ENCODE measurements at places on chromosomes 6 and 20. TPM values are rescaled to one million over a fixed set of nuclear protein-coding genes. Genes with fewer than 3 reads are reported as not detected.

Gene LRRC73
- total RNA-seq, result 1.6 TPM

DNA sequence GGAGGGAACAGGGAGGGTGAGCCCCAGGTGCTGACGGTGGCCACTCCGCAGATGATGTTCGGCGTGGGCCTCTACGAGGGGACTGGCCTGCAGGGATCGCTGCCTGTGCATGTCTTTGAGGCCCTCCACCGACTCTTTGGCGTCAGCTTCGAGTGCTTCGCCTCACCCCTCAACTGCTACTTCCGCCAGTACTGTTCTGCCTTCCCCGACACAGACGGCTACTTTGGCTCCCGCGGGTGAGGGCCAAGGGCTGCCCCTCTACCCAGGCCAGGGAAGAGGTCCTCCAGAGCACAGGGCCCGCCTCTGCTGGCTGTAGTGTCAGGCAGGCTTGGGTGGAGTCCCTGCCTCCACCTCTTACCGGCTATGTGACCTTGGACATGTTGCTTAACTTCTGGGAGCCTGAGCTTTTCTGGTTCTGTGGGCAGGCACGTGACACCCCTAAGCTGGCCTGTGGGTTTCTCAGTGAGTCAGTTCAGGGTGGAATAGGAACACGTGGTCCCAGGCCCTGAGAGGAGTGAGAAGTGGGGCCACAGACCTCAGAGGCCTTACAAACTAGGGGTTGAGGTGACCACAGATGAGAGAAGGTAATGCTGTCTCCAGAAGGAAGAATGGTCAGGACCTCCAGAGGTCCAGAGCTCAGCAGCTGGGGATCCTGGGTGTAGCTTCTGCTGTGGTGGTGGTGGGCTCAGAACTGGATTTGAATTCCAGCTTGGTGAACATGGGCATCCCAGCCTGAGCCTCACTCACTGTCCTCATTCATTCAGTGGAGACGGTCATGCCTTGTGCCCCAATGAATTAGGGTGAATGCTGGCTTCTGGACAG lies 11.9 kb downstream of the PCIF1 start:
- H3K27ac ChIP-seq, result peak overlapping the region; percentile 27
- H3K4me3 ChIP-seq, result no peak overlapping the region
- H3K4me1 ChIP-seq, result peaks cover 17% of the 10 kb centered on the region
- DNase-seq, result peak; percentile 69
- peaks cover 100% of the 10 kb centered on the region for H3K36me3 ChIP-seq
- H3K27me3 ChIP-seq, result no peaks in the 10 kb centered on the region

- no peak overlapping the region for H3K27ac ChIP-seq
- no peaks in the 10 kb centered on the region for H3K27me3 ChIP-seq
- H3K36me3 ChIP-seq, result peaks cover 22% of the 10 kb centered on the region
- H3K4me1 ChIP-seq, result peaks cover 10% of the 10 kb centered on the region
- DNase-seq, result peak; percentile 73
Measured at GRCh38 chr6:39892490-39893129, 41.7 kb downstream of the MOCS1 start.

GRCh38 chr6:75376347-75377024 lies 91.9 kb upstream of the TMEM30A start:
- no peaks in the 10 kb centered on the region for H3K4me1 ChIP-seq
- no peak for DNase-seq
- no peak overlapping the region for H3K27ac ChIP-seq
- H3K4me3 ChIP-seq, result no peak overlapping the region

DNA sequence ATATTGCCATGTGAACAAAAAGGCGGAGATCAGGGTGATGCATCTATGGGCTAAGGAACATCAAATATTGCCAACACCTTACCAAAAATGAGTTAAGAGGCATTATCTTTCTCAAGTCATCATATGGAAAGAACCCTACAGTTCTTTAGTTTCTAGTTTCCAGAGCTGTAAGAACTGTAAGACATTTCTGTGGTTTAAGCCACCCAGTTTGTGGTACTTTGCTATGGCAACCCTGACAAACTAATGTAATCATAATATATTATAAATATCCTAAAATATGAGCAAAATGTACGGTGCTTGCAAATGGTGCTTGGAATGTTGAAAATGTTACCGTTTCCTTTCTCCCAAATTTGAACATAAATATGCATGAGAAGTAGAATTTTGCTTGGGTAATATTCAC lies 349.6 kb downstream of the PHF3 start:
- H3K36me3 ChIP-seq, result no peaks in the 10 kb centered on the region
- no peaks in the 10 kb centered on the region for H3K4me1 ChIP-seq
- H3K27me3 ChIP-seq, result no peaks in the 10 kb centered on the region
- H3K4me3 ChIP-seq, result no peak overlapping the region

GRCh38 chr6:47098570-47098993 lies 56.5 kb upstream of the ADGRF1 start:
- no peaks in the 10 kb centered on the region for H3K27me3 ChIP-seq
- H3K4me1 ChIP-seq, result peaks cover 19% of the 10 kb centered on the region
- no peaks in the 10 kb centered on the region for H3K36me3 ChIP-seq
- no peak overlapping the region for H3K4me3 ChIP-seq

- no peak overlapping the region for H3K4me3 ChIP-seq
- H3K36me3 ChIP-seq, result no peaks in the 10 kb centered on the region
- no peaks in the 10 kb centered on the region for H3K4me1 ChIP-seq
- H3K27me3 ChIP-seq, result no peaks in the 10 kb centered on the region
Measured at GRCh38 chr6:108497883-108498282, 62.8 kb upstream of the FOXO3 start.

Measured in lower lobe of right lung (tissue), 2 donors.